Upper lobe of left lung (tissue), 6 donors: ENCODE measurements at places on chromosomes 4 and X.

DNA sequence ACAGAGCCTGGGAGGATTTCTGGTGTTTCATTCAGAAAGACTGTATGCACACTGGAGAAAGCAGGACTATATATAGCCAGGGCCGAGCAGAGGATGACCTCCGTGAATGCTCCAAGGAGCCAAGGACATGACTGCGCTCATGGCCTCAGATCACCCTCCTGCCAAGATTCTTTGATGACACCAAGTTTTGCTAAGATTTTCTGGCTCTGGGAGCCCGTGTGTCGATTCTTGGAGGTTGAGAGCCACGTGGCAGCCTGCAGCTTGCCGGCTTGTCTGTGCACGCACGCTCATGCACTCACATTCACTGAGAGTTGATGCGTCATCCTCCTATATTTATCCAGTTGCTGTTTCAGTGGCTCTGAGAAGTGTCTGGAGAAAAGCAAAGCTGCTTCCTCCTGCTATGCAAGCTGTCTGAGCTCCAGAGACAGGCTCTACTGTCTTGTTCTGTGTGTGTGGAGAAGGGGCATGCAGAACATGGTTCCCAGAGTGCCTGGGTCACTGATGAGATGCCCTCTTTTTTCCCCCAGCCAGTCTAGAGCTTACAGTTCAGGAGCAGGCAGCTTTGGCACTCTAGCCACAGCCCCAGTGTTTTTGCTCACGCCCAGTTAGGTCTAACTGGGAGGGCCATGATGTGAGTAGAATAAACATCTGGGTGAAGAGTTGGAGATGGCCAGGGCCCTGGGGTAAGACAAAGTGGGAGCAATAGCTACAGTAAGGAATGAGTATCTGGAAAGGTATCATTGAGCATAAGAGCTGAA lies 64.9 kb upstream of the SCOC start:
- DNase-seq = no peak

DNA sequence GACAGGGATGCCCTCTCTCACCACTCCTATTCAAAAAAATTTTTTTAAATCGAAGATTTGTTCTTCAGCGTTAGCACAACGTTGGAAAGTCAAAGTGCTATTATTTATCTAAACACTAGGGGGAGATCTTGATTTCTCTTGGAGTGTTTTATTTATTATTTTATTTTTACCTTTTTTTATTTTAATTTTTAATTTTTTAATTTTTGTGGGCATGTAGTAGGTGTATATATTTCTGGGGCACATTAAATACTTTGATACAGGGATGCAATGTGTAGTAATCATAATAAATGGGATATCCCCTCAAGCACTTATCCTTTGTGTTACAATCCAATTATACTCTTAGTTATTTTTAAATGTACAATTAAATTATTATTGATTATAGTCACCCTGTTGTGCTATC lies 37.4 kb upstream of the SLC10A4 start:
- DNase-seq = no peak

GRCh38 chr4:92968996-92969395 lies 665.2 kb downstream of the GRID2 start:
- DNase-seq = no peak

DNA sequence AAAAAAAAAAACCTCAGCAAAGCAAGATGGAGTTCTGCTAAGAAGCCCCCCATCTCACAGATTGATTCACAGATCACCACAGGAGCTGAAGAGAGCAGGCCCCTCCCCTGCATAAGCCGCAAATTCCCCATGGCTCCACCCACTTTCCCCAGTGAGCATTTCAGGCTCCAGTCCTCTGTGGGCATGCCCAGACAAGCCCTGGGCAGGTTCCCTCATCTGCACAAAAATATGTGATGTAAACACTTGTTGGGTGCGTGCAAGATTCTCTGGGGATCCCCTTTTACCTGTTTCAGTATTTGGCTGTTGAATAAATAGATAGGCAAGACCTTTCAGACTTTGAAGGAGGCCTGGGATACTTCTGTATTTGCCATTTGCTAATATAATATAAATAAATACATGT lies 514.3 kb downstream of the PCDH7 start:
- DNase-seq = no peak

DNA sequence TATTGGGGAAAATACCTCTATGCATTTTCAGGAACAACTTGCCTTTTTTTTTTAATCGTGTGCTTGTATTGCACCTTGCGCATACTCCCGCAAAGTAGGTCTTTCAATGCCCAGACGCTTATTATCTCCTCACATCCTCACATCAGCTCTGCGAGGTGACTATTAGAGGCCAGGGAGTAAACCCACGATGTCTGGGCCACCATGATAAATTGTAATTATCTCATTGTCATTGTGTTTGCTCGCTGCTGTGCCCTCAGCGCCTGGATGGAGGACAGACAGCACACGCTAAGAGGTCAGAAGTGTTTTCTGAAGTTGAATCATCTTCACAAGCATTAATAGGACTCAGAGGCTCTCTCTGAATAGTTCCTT lies 1.0 kb upstream of the RELL1 start:
- DNase-seq = no peak

DNA sequence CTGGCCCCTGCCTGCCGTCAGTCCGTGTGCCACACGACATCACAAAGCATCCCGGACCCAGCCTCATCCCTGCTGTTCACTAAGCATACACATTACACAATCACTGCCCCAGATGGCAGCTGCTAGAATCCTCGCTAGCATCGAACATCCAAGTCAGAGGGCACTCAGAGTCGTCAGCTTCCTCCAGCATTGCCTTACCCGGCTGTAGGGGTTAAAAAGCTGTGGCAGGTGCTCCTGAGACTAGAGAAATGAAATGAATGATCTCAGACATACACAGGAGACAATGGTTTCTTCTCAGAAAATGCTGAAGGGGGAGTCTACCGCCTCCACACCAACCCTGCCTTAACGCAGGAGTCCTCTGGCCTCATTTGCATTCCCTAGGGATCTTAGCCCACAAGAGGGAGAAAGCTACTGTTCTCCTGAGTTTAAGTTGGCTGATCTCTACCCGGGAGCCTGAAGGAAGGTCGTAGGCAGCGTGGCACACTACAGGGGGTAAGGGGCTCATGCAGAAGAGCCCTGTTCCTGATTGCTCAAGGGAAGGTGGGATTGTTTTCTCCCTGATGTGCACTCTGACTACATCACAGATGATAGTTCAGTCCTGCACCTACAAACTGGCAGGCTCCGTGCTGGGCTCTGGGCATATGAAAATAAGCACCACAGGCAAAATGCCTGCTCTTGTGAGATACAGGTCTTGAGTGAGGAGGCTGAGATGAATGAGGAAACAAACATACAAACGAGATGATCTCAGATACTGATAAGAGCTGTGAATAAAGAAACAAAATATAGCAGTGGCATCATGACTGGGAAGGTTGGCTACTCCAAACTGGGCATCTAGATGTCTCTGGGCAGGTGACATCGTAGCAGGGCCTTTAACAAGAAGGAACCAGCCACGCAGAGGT lies 2.6 kb upstream of the KIAA0232 start:
- no peak for DNase-seq

GRCh38 chr4:183185559-183185958 lies 86.5 kb downstream of the WWC2 start:
- no peak for DNase-seq

DNA sequence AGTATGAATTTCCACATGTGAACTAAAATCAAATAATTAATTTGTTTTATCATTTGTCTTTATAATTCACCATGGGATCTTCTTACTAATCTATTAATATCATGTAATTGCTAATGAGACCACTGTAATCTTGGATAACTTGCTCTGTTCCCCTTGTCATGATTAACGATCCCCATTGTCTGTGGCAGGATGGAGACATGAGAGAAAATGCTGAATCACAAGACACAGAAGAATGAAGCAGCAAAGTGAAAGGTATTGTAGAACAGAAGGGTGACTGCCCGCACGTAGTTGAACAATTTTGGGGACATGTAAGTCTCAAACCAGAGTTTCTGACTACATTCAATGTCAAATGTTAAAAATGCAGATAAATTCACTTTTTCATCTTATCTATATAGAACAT lies 135.2 kb downstream of the EPHA5 start:
- no peak for DNase-seq

DNA sequence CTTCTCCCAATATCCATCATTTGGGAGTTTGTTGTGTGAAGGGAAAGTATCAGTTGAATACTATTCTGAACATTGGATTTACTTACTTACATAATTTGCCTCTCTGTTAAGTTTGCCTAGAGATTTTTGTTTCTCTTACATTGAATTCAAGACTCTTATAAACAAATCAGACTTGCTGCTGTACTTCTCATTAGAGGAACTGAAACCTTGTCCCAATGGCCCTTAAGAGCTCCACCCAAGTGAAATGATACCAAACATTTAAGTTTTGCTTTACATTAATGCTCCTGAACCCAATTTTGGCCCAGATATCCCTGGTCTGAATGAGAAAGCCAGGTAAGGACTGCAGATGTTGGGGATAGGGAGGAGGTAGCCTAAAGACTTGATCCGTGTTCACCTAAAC lies 32.0 kb downstream of the HAND2 start:
- DNase-seq = no peak

DNA sequence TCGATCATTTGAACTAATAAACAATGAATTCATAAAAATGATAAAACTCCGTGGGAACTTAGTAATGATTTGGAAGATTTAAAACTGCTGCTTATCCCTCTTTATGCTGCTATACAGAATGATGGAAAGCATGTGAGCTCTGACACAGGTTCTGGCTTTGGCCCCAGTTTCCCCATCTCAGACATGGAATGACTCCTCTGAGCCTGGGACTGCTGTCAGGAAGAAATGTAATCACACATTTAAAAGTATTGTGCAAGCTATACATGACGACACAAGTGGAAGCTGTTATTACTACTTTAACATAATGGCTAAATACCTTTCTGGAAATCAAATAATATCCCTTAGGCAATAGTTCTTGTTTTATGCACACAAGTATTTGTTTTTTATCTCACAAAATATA lies 161.7 kb downstream of the DCHS2 start:
- no peak for DNase-seq

DNA sequence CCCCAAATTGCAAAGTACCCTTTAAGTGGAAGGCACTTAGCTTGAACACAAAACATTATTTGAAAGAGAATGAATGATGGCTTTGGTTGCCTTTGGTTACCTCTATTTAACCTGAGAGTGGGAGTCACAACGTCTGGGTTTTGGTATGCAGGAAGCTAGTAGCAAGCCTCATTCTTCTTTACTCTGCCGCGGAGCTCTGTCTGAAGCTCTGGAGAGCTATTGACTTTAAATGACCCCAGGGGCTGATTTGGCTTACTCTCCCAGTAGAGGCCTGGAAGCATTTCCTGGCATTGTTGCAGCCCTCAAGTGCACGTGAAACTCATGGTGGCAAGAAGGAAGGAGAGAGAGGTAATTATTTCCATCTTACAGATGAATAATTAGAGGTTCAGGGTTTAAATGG lies 81.8 kb upstream of the MAGEA4 start:
- DNase-seq = no peak

- DNase-seq = no peak
Measured at GRCh38 chr4:7892212-7893019, 47.2 kb downstream of the AFAP1 start.

- no peak for DNase-seq
Measured at GRCh38 chrX:51802917-51803688, 59.9 kb downstream of the GSPT2 start.

- DNase-seq = no peak
Measured at GRCh38 chr4:185213877-185214276, 4.5 kb downstream of the SNX25 start.

DNA sequence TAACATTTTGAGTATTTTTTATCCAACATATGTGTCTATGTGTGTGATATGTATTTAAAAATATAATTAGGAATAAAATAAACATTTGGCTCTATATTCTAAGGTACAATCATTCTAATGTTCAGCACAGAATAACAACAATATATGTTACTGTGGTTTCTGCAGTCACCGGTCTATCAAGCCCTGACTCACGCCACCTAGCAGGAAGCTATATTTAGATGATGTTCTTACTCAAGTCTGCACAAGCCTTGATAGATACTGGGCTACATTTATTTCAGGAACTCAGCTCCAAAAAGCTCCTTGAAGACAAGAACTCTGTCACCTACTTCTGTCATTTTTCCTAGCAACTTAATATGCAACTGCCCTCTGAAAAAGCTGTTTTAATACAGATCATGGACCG lies 152.0 kb upstream of the FTHL17 start:
- no peak for DNase-seq

DNA sequence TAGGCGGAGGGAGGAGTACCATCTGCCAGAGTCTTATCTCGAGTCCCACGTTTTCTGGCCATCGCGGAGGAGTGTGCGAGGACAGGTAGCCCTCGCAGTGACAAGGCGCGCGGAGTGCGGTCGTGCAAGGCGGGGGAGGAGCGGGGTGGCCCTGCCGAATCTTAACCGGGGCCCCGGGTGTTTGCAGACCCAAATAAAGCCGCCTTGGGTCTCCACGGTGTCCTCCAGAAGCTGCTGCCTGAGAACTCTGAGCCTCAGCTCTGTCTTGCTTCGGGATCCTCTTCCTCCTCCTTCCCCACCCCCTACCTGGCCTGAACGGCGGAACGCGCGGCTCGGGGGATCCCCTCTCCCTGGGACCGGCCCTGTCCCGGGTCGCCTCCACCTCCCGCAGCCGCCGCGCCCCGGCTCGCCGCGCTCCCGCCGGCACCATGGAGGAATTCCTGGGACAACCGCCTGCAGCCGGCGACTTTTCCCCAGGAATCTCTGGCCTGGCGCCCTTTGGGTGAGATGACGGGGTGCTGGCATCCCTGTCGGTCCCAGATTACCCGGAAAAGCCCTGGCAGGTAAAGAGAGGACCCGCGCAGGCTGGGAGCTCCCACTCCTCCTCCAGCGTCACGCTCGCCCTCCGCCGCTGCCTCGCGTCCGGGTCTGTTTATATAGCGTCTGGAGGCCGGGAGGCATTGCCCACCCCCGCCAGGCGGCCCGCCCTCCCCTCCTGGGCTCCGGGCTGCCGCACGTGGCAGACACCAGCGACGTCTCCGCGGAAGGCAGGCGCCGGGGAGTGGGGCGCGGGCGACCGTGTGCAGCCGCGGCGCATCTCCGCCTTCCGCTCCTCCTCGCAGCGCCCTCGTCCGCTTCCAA lies at the start of gene GALNTL6:
TSS of gene GALNTL6 (plus strand) at position 740 of the 861 bp plus-strand sequence.
- no peak for DNase-seq

GRCh38 chrX:123962006-123962467 lies 531 bp downstream of the STAG2 start:
- no peak for DNase-seq

DNA sequence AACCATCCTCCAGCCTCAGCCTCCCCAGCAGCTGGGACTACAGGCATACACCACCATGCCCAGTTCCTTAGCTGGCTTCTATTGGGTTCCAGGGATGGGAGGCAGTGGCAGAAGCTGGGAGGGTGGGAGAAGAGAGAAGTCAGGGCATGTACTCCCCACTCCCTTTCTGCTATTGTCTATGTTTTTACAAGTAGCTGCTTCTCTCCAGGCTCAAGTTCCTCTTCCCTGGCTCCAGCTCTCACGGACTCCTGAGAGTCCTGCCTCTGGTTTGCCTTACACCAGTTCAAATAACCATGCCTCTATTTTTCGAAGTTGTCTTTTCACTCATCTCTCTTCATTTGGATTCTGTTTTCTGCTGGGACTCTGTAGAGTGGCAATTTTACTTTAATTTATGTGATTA lies 2.9 kb downstream of the TBC1D9 start:
- no peak for DNase-seq

- no peak for DNase-seq
Measured at GRCh38 chr4:174324725-174325124, 41.0 kb downstream of the CEP44 start.
